ENCODE measurements at places on chromosomes 11 and 22.

GRCh38 chr11:12003336-12003735 lies 5.1 kb downstream of the DKK3 start:
- DNase-seq: no peak

DNA sequence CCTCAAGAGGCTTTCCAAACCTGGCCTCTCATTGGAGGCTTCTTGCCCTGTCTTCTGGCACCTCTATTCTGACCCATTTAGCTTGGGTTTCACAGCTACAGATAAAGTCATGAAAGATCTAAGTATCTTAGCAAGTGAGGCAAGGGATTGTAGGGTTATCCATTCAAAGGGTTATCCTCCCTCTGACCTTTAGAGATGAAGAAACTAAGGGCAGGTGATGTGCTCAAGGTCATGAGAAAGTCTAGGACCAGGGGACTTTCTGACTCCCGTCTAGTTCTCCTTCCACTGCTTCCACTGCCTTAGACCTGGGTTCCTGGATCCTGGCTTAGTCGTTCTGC lies 7.2 kb downstream of the PHOX2A start:
- no peak for DNase-seq

DNA sequence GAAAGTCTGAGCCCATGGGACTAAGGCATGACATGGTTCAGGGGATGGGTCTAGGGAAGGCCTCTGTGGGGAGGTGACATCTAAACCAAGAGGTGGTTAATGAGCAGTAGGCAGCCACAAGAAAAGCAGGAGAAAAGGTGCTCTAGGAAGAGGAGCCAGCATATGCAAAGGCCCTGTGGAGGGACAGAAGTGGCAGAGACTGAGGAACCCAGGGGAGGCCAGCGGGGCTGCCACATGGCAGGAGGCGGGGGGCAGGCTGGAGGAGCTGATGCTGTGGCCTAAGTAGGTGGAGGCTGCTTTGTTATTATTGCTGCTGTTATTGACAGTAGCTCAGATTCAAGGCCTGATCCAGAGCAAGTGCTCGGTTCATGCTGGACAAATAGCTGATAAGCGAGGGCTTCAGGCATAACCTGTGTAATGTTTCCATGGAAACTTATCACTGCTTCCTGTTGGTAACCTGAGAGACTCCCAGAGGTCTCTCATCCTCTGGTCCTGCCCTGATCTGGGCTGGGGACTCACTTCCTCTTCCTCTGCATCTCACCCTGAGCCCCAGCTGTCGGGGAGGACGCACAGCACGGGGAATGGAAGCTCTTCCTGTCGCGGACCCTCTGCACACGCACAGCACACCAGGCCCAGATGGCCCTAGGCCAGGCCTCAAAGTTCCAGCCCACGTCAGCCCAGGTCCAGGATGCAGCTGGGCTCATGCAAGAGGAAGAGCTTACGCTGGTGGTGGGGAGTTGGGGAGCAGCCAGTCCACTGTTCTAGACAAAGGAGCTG lies 75.2 kb upstream of the TP53I11 start:
- DNase-seq: peak; percentile 38

DNA sequence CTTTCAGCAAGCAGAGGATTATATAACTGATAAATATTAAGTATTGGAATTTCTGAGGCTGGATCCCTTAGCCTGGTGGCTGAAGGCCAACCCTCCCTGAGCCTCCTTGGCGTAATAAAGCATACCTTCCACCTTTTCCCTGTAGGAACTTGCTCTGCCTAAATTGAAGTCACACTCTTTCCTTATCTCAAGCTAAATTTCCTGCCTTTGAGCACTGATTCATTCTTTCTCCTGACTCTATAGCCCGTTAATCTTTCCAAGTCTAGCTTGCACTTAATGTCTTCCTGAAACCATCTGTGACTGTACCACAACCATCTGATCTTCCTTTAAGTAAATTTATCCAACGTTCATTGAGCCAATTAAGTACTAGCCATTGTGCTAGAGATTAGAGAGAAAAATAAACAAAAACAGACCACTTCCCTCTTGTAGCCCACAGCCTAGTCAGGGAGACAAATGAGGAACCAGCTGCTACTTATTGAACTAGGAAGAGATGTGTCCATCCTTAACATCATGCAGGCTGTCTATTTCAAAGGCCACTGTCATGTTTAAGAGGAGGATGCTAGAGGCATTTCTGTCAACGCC lies 62.9 kb downstream of the GRK3 start:
- peak; percentile 43 for DNase-seq

- no peak for DNase-seq
These were observed 58.3 kb upstream of the VSTM5 start for GRCh38 chr11:93908689-93909088.

DNA sequence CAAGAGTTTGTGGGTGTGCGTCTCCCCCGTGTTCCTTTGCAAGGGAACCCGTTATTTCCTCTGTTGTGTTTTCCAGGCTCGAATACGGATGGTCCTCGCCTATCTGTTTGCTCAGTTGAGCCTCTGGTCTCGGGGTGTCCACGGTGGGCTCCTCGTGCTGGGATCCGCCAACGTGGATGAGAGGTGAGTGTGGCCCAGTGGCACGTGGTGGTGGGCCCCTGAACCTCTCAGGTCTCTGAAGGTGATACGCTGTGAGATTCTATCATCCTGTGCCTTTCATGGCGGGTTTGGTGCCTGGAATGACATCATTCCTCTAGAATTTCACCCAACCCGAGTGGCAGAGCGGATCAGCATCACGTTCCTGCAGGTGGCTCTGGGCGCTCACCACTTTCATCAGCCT lies 32.5 kb downstream of the NADSYN1 start:
- no peak for DNase-seq

DNA sequence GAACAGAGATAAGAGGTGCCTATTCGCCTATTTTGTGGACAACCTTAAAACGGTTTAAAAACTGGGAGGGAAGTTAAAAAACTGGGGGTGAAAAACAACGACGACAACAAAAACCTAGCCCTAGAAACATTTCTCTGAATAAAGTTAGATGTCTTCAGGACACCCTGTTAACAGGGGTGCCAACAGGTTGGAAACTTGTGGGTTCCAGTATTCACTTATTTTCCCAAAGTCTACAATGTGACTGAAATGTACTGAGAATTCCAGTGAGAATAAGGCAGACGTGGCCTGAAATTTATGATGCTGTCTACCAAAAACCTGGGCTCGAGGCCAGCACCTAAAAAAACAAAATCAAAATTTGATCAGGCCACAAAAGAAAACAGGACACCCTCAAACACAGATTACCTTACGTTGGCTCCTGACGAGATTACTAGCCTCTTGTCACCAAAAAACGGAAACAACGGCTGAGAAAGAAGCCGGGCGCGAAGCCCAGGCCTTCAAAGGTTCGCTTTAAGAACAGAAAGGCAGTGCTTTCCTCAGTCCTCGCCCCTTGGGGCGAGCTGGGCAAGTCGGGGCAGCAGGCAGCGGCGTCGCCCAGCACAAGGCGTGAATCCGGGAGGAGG lies 906 bp downstream of the CCDC90B start:
- DNase-seq: peak; percentile 86

GRCh38 chr11:123575441-123575840 lies 79.0 kb downstream of the SCN3B start:
- DNase-seq: no peak

DNA sequence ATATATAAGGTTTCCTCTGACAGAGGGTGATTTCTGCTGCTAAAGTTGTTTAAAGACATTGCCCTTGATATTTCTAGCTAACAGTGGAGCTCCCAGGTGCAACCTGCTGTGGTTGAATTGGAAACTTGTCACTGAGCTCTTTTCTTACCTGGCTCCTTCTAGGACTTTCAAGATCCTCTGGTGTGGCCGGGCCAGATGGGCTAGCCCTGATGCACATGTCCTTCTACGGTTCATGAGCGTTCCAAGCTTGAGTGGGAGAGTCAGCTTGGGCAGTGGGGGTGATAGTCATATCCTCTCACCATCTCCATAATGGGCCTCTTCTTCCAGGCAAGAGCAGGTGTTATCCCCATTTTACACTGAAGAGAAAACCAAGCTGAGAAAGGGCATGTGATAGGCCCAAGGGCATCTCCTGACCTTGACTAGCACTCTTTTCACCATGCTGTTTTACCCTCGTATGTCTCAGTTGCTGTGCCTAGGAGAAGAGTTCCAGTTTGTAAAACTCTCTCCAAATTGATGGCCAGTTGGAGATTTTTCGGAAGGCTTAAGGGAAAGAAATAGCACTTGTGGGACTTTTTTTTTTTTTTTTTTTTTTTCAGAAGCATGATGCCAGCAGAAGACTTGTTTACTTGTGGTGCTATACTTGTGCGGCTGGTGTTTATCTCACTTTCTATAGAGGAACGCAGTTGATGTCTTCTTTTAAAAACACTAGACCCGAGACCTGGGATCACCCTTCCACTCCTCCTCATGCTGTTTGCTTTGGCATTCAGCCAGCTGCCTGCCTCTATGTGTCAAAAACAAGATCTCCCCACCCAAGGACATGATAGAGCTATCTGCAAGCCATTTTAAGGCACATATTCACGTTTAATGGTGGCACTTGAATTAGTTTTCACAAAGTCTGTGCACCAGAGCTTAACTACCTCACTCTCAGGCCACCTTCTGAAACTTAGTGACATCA lies 32.6 kb downstream of the TEAD1 start:
- DNase-seq: peak; percentile 61

DNA sequence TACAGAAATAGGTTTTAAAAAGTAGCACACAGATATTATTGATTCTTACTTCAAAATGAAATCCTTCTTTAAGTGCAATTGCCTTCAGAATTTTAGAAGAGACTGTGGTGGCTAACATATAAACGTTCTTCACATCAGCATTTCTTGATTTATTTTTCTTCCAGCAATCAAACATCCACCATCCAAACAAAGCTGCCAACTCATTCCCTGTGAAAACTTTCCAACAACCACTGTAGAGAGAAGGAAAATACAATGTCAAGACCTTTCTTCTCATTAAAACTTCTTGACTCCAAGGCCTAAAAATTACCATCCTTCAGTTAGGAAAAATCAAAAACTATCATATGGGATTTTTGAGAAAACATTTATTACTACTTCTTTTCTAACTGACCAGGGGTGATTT lies 34.0 kb upstream of the P4HA3 start:
- DNase-seq: no peak

DNA sequence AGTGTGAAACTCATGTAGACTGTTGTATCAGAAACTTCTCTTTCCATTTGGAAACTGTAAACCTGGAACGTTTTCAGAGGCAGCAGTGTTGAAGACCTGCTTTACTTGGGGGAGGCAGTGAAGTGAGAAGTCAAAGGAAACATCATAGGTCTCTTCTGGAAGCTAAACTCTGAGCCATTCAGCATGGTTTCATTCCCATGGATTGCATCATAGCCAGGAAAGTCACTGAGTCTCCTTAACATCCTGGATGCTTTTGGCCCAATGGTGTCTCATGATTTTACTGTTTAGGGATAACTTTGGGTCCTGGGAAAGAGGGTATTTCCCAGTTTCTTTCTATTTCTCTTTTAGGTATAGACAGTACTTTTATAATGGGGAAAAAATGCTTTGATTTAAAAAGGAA lies 153.2 kb upstream of the E2F8 start:
- DNase-seq: no peak

DNA sequence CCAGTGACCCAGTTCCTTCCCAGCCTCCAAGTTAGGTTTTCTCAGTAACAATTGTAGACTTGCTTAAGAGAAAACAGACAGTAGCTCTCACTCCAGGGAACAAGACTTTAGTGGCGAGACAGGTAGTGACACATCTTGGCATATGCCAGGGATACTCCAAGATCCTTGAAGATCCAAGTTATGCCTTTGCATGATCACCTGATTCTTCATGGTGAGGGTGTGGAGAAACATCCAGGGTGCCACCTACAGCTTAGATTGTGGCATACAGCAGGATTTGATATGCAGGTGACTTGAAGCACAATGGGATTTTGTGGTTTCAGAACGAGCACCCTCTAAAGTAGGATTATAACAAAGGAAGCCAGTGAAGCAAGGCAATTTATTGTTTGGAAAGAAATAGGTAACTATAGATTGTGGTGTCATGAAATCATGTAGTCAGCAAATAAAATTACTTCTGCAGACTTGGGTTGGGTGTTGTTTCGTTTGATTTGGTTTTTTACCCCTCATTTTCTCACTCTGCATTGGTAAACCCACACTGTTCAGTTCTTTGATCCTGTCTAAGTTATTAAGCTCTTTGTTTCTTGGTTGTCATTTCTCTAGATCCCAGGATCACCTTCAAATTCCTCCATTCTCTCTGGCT lies 9.2 kb downstream of the POU2AF3 start:
- peak; percentile 83 for DNase-seq

GRCh38 chr11:95821640-95822039 lies 31.3 kb downstream of the CEP57 start:
- DNase-seq: no peak

DNA sequence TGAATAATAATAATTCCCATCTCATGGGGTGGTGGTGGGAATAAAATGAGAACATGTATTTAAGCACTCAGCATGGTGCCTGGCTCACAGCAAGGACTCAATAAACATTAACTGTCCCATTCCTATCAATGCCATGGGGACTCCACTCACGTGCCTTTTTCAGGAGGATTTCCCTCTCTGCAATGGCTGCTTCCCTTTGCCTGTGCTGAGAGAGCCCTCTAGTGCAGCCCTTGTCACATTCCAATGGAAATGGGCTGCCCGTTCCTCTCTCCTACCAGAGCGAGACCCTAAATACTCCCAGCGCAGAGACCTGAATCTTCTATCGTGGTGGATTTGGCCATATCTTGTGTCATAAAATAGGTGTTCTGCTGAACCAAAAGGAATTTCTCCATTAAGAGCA lies 621.5 kb upstream of the B3GAT1 start:
- peak; percentile 4 for DNase-seq

- DNase-seq: no peak
These were observed 1354.0 kb upstream of the RAG2 start for GRCh38 chr11:37951996-37952395.
